Astrocyte (in vitro differentiated cells and primary cell): ENCODE measurements at places on chromosomes 12 and 14. TPM values are rescaled to one million over a fixed set of nuclear protein-coding genes. Genes with fewer than 3 reads are reported as not detected.

- H3K36me3 ChIP-seq = no peaks in the 10 kb centered on the region
- peak; percentile 40 for DNase-seq
- H3K4me1 ChIP-seq = peaks cover 17% of the 10 kb centered on the region
- H3K27ac ChIP-seq = peak overlapping the region; percentile 57
- H3K27me3 ChIP-seq = no peaks in the 10 kb centered on the region
Observed at GRCh38 chr12:24997496-24997895, 48.6 kb upstream of the BCAT1 start.

- H3K36me3 ChIP-seq = no peaks in the 10 kb centered on the region
- no peak overlapping the region for H3K27ac ChIP-seq
- no peak for DNase-seq
- no peaks in the 10 kb centered on the region for H3K27me3 ChIP-seq
- H3K4me3 ChIP-seq = no peak overlapping the region
Observed at GRCh38 chr12:126147321-126147720, 1082.1 kb downstream of the AACS start.

DNA sequence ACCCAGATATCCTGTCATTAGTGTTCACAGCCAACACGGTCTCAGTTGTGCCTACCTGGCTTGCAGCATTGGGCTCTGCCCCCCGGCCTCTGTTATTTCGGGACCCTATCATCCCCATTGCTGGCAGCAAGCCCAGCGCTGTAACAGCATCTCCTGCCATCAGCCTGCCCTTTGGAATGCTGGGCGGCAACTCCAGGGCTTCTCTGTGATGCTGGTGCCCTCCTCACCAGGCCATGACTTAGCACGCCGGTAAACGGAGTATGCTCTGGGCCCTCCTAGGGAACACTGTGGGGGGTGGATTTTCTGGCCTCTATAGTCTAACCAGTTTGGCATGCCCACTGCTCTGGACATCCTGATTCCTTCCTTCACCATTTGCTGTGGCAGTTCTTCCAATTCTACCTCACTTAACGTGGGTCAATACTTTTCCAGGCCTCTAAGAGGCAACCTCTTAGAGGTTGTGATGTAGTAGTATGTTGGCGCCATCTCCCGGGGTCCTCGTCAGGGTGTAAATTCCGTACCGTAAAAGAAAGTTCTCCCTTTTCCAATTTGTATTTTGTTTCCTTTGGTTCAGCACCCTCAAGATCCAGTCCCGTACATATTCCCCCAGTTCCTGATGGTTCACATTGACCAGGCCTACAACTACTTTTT lies 80.0 kb downstream of the SINHCAF start:
- no peak overlapping the region for H3K27ac ChIP-seq
- no peaks in the 10 kb centered on the region for H3K4me1 ChIP-seq
- H3K4me3 ChIP-seq = no peak overlapping the region

The GLI1 gene
- 5.8 and 6.8 TPM in 2 replicates for total RNA-seq

DNA sequence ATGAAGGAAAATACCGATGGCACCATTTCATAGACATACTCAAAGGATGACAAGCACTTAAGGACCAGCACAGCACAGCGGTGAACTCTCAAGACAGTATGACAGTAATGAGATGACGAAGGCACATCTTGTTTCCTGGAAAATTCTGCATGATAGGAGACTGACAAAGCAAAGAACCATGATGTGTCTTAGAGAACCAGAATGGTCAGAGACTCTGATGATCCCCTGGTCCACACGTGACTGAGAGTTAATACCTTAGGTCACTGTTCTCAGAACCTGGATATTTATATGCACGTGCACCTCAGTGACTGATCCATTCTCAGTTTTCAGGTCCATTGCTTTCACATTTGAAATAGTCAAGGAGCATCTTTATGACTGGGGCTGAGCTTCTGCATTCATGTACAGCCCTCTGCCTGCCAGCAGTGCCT lies 35.3 kb downstream of the PROX2 start:
- DNase-seq = no peak
- no peak overlapping the region for H3K27ac ChIP-seq
- peaks cover 7% of the 10 kb centered on the region for H3K4me1 ChIP-seq
- no peak overlapping the region for H3K4me3 ChIP-seq
- no peaks in the 10 kb centered on the region for H3K27me3 ChIP-seq

The PDE3A gene
- total RNA-seq = 1.1 and 1.7 TPM in 2 replicates

- no peak for DNase-seq
- no peak overlapping the region for H3K4me3 ChIP-seq
- H3K27me3 ChIP-seq = no peaks in the 10 kb centered on the region
- no peaks in the 10 kb centered on the region for H3K4me1 ChIP-seq
Observed at GRCh38 chr14:95681153-95681552, 5.1 kb upstream of the TCL1B start.

GRCh38 chr14:21023174-21023573 lies 1.7 kb downstream of the NDRG2 start:
- H3K27me3 ChIP-seq = peaks cover 23% of the 10 kb centered on the region
- no peak for DNase-seq
- no peak overlapping the region for H3K4me3 ChIP-seq

DNA sequence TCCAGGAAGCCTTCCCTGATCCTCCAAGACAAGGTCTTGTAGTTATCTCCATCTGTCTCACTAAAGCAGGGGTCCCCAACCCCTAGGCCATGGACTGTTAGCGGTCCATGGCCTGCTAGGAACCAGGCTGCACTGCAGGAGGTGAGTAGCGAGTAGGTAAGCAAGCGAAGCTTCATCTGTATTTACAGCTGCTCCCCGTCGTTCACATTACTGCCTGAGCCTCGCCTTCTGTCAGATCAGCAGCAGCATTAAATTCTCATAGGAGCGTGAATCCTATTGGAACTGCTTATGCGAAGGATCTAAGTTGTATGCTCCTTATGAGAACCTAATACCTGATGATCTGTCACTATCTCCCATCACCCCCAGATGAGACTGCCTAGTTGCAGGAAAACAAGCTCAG lies 12.4 kb upstream of the NFYB start:
- H3K4me1 ChIP-seq = no peaks in the 10 kb centered on the region
- H3K27me3 ChIP-seq = peaks cover 2% of the 10 kb centered on the region
- no peak overlapping the region for H3K4me3 ChIP-seq
- DNase-seq = no peak

The OR4K17 gene
- total RNA-seq = not detected in 2 replicates

- H3K27me3 ChIP-seq = no peaks in the 10 kb centered on the region
- no peak overlapping the region for H3K27ac ChIP-seq
- no peaks in the 10 kb centered on the region for H3K36me3 ChIP-seq
- no peaks in the 10 kb centered on the region for H3K4me1 ChIP-seq
- DNase-seq = no peak
Observed at GRCh38 chr12:66848967-66849366, 170.1 kb upstream of the GRIP1 start.

- H3K36me3 ChIP-seq = peaks cover 4% of the 10 kb centered on the region
- H3K4me1 ChIP-seq = no peaks in the 10 kb centered on the region
- no peaks in the 10 kb centered on the region for H3K27me3 ChIP-seq
- DNase-seq = no peak
- H3K27ac ChIP-seq = no peak overlapping the region
Observed at GRCh38 chr14:74105381-74105780, 20.6 kb downstream of the LIN52 start.

The ADAM21 gene
- total RNA-seq = 0.94 and 1.1 TPM in 2 replicates

- H3K27me3 ChIP-seq = no peaks in the 10 kb centered on the region
- no peaks in the 10 kb centered on the region for H3K36me3 ChIP-seq
- peak; percentile 69 for DNase-seq
- peaks cover 48% of the 10 kb centered on the region for H3K4me1 ChIP-seq
Observed at GRCh38 chr12:106138633-106139421, at the start of gene NUAK1. Gene NUAK1 (minus strand): TSS chr12:106138954. CDS start chr12:106138653, 301 bp downstream.

The SIRT4 gene
- 2.5 and 2.7 TPM in 2 replicates for total RNA-seq

DNA sequence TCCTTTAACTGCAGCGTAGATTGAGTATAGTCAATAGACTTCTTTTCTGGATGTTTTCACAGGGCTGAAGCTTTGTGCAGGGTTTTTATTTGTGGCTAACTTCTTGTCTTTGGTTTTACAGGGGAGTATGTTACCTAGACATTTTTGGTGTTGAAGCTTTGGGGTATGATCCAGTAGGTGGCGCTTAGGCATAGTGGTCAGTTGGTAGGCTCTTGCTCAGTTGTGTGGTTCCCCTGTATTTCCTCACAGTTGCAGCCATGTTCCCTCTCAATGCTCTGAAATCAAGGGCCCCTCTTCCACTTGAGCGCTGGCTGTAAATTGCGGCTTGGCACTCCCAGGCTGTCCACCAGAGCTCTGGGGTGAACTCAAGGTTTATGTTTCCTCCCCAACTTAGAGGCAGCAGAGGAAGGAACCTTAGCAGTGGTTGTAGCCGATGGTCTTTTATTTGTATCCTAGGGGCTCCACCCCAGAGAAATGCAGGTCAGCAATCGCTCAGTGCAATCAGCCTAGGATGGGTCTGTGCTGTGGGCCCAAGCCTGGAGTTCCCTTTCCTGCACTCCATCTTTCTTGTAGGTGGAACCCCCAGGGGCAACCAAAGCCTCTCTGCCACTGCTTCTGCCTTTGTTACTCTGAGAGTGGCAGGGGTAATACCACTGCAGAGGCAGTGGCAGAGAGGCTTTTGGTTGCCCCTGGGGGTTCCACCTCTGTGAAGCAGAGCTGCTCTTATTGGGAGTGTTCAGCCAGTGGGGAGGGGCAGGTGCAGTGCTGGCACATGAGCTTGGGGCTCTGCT lies 55.1 kb downstream of the CMAS start:
- no peaks in the 10 kb centered on the region for H3K36me3 ChIP-seq
- H3K27ac ChIP-seq = no peak overlapping the region
- H3K4me3 ChIP-seq = no peak overlapping the region
- peaks cover 8% of the 10 kb centered on the region for H3K4me1 ChIP-seq
- no peaks in the 10 kb centered on the region for H3K27me3 ChIP-seq

- H3K4me1 ChIP-seq = no peaks in the 10 kb centered on the region
- no peaks in the 10 kb centered on the region for H3K36me3 ChIP-seq
- DNase-seq = no peak
- no peaks in the 10 kb centered on the region for H3K27me3 ChIP-seq
- no peak overlapping the region for H3K4me3 ChIP-seq
Observed at GRCh38 chr14:58513272-58513671, 85.8 kb downstream of the KIAA0586 start.

GRCh38 chr12:117236456-117237001 lies 46.3 kb upstream of the FBXO21 start:
- no peaks in the 10 kb centered on the region for H3K27me3 ChIP-seq
- H3K4me1 ChIP-seq = no peaks in the 10 kb centered on the region
- no peak overlapping the region for H3K4me3 ChIP-seq
- H3K27ac ChIP-seq = no peak overlapping the region
- no peaks in the 10 kb centered on the region for H3K36me3 ChIP-seq
- DNase-seq = peak; percentile 16

DNA sequence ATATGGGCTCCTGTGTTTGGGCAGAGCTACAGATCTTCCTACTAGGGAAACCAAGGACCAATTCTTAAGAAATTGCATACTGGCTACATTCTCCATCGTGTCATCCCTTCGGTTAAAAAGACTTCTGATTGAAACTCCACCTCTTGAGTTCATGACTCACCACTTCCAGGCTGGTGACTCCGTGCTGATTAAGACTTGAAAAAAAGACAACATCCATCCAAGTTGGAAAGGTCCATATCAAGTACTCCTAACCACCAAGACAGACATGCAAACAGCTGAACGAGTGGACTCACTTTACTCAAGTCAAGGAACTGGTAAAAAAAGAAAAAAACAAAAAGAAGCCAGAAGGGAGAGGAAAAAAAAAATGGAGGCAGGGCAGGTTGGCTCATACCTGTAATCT lies 63.4 kb downstream of the APOBEC1 start:
- no peaks in the 10 kb centered on the region for H3K36me3 ChIP-seq
- no peaks in the 10 kb centered on the region for H3K27me3 ChIP-seq
- no peak overlapping the region for H3K27ac ChIP-seq
- no peaks in the 10 kb centered on the region for H3K4me1 ChIP-seq
- no peak overlapping the region for H3K4me3 ChIP-seq

GRCh38 chr14:63867933-63868921 lies 15.4 kb downstream of the SYNE2 start:
- no peak for DNase-seq
- H3K4me1 ChIP-seq = no peaks in the 10 kb centered on the region
- no peaks in the 10 kb centered on the region for H3K36me3 ChIP-seq
- no peak overlapping the region for H3K4me3 ChIP-seq
- no peaks in the 10 kb centered on the region for H3K27me3 ChIP-seq

The GYS2 gene
- total RNA-seq = not detected in 2 replicates

DNA sequence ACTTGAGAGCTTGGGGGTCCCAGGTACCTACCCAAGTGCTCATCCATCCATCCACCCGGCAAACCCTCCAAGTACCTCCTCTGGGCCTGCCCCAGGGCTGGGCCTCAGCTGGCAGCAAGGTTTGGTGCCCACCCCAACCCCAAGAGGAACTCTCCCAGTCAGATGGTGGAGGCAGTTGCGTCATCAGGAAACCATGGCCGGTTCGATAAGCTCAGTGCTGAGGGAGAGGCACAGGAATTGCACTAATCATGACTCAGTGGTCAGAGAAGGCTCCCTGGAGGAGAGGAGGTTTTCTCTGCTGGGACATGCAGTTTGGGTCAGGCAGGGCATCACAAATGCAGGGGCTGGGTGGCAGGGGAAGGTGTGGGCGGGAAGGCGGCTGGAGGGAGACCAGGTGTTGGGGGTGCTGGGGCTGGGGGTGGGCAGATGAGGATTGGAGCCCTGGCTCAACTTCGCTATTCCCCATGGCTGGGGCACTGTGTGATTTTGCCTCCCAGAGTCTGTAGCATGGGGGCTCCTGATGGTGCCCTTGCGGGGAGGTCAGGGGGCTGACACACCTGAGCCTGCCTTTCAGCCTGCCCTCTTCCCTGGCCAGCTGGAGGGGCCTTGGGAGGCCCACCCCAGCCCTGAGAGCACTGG lies 32.2 kb downstream of the SH2B3 start:
- no peak overlapping the region for H3K4me3 ChIP-seq
- H3K27ac ChIP-seq = peak overlapping the region; percentile 75
- peak; percentile 86 for DNase-seq
- H3K27me3 ChIP-seq = no peaks in the 10 kb centered on the region

The CDK2 gene
- total RNA-seq = 37.8 and 44.3 TPM in 2 replicates

The GALNT8 gene
- 6.4 and 6.8 TPM in 2 replicates for total RNA-seq

DNA sequence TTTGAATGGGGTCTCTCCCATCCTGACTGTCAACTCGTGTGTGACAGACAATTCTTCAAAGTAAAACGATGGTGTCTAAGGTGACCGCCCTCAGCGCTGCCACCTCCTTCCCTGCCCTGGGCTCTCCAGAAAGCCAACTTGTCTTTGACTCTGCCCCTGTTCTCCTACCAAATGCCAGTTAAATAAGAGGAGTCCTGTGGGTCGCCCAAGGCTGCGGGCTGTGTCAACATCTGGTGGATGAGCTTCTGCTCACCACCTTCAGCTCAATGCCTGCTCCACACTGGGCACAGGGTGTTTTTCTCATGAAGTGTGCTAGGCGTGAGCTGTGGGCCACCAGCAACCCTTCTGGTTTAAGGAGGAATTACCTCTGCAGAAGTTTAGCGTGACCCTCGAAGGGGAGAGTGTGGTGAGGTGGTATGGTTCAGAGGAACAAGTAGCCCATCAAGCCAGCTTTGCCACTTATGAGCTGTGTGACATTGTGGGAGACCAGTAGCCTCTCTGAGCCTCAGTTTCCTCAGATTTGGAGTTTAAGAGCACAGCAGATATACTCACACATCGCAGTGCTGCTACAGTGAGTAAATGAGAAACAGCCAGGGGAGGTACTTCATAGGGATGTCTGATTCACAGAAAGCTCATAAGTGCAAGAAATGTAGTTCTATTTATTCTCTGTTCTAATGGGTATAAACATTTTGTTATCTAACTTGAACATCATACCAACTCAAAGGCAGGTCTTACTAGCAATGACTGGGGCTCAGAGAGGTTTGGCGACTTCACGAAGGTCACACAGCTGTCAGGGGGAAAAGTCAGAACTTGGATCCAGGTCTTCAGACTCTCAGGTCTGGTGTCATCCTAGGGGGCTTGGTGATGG lies 12.1 kb downstream of the SERPINA1 start:
- no peak overlapping the region for H3K27ac ChIP-seq
- DNase-seq = no peak
- H3K4me3 ChIP-seq = no peak overlapping the region
- peaks cover 32% of the 10 kb centered on the region for H3K4me1 ChIP-seq
- no peaks in the 10 kb centered on the region for H3K36me3 ChIP-seq

The EXOC3L4 gene
- total RNA-seq = not detected in 2 replicates
